T follicular helper cell (primary cell): ENCODE measurements at places on chromosomes 16 and 17.

- DNase-seq = no peak
These were observed 1.1 kb downstream of the DHRS7C start for GRCh38 chr17:9790316-9790715.

DNA sequence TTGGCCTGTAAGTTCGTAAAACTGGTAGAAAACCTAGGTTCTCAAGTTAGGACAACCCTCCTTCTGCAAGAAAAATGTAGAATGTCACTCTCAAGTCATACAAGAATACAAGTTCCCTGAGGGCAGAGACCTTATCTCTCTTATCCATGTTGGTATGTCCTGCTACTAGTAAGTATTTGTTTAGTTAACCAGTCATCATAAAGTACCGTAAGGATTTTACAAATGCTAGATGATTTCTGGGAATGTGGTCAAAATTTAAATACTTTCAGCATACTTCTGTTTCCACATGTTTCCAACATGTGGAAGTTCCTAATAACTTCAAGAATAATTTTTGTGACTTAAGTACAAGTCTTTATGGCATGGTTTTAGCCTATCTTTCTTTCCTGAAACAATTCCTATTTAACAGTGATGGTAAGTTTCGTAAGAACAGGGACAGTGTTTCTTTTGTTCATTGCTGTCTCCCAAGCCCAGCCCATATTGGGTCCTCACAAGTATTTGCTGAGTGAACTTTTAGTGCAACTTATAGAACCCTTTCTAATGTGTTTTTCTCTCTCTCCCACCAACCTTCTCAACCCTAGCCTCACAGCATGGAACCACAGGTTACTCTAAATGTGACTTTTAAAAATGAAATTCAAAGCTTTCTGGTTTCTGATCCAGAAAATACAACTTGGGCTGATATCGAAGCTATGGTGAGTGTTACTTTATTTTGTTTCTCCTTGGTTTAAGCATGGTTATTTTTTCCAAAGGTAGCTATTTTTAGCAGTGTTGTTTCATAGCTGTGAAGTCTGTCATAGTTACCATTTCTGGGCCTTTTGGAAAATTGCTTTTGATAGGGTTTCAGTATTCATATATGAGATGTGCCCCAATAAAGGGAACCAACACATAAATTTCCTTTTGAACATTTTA, 4.5 kb downstream of the NBR1 start:
- no peak for DNase-seq

DNA sequence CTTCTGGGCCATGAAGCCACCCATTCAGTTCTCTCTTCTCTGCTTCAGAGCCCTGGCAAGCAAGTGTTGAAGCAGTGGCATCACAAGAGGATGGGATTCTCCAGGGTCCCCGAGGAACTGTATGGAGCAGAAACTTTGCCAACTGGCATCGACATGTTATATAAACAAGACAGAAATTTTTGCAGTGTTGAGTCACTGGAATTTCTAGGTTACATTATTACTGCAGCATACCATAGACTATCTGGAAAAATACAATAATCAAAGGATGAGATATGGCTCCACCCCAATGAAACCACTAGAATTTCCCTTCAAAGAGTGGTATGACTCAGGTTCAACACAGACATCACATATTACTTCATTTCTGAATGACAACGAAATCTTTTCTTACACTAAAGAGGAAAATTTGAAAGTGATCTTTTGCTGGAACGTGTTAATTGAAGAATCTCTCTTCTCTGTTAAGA, 343.0 kb upstream of the DYNLRB2 start:
- no peak for DNase-seq

- DNase-seq = no peak
These were observed 130.8 kb downstream of the FOXL1 start for GRCh38 chr16:86709103-86709502.

DNA sequence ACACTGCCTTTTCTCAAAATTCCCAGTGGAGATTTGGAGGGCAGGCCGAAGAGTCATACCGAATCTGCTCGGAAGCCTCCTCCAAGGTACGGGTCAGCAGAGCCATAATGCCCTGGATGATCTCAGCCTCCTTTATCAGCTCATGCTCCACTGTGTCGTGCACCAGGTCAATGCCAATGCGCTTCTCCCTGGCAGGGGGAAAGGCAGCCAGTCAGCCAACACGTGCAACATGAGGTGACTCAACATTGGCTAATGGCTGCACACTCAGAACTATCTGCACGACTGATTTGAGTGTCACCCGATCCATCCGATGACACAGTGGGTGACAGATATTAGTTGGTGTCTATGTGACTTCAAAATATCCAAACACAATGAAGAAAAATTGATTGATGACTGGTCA, 15.8 kb downstream of the TEKT1 start:
- DNase-seq = no peak

- DNase-seq = no peak
These were observed 21.5 kb upstream of the PECAM1 start for GRCh38 chr17:64411999-64412771.

DNA sequence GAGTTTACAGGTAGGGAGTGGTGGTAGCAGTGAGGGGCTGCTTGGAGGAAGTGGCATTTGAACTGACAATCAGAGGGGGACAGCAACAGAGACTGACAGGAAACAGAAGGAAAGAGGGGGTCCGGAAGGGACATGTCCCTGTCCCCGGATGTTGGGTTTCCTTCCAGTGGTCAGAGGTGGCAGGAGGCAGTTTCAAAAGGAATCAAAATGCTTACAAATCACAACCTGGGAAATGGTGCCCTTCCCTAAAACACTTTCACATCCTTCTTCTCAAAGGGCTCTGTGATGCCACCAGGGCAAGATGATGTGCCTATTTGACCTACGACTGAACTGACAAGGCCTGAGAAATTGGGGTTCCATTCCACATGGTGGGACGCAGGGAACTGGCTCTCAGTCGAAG, 19.7 kb downstream of the ADGRG1 start:
- no peak for DNase-seq

DNA sequence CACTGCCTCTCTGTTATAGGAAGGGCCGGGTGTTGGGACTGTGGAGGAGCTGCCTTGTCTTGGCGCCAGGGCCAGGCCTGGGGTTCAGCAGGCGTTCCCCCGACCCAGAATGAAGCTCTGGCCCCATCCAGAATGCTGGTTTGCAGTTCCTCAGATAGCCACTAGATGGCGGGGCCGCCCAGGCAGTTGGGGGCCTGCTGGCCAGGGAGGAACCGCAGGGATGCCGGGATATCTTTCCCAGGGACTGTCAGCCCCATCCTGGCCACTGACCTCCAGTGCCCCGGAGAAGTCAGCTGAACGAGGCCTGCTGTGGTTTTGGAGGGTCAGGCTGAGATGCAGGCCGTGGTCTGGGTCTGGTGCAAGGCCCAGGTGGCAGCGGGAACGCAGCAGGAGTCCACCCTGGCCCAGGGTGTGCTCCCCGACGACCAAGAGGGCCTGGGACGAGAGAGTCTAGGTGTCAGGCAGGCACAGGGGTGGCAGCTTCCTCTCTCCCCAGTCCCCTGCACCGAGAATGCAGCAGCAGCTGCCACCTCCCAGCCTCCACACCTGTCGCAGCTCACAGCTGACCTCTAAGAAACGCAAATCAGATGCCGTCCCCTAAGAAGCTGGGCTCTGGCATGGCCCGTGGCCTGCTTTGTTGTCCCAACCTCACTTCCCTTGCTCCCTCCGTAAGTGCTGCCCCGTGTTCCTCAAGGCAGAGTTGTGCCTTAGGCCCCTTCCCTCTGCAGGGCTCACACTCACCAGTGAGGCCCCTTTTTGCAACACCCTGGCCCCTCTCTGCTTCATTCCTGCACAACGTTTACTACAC, 51.2 kb downstream of the RMI2 start:
- peak; percentile 52 for DNase-seq

DNA sequence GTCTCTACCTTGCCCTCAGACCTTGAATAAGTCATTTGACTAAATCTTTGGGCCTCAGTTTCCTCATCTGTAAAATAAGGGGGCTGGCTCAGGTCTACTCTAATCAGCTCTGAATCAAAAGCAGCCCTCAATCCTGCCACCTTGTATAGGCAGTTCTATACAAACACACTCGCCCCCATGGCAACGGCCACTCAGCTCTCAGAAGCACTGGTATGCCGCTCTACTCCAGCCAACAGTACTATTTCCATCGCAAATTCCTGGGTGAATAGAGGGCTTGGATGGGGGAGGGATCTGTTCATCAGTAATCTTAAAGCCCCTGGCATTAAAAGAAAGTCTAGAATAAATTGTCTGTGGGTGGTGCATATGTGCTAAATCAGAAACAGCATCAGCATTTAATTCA, 21.2 kb upstream of the TAOK1 start:
- DNase-seq = no peak

DNA sequence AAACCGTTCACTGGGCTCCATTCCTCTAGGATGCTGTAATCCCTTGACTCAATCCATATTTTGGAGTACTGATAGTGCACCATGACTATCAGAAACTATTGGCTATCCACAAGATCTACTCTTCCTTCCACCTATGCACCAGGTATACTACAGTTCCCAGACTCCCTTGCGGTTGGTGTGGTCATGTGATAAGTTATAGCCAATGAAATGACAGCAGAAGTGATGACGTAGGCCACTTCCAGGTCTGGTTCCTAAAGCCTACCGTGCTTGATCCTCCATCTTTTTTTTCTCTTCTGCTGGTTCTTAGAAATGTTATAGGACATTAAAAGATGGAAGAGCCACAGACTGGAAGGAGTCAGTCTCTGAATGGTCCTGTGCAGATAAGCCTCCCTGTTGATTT, 278.8 kb upstream of the C16orf82 start:
- no peak for DNase-seq

DNA sequence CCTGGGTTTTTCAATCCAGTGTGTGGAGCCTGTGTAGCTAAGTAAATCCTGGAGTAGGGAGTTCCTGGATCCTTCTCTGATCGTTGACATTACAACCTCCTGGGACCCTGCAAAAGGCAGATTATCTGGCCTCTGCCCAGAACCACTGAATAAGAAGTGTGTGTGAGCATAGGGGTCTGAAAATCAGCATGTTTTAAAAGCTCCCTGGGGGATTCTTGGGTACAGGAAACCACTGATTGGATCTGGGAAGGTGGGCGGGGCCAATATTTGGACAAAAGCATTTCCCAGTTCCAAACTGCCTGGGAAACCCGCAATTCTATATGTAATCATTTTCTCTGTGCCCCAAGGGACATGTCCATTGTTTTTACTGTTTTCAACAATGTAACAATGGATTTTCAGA, 27.2 kb upstream of the BEAN1 start:
- DNase-seq = no peak

DNA sequence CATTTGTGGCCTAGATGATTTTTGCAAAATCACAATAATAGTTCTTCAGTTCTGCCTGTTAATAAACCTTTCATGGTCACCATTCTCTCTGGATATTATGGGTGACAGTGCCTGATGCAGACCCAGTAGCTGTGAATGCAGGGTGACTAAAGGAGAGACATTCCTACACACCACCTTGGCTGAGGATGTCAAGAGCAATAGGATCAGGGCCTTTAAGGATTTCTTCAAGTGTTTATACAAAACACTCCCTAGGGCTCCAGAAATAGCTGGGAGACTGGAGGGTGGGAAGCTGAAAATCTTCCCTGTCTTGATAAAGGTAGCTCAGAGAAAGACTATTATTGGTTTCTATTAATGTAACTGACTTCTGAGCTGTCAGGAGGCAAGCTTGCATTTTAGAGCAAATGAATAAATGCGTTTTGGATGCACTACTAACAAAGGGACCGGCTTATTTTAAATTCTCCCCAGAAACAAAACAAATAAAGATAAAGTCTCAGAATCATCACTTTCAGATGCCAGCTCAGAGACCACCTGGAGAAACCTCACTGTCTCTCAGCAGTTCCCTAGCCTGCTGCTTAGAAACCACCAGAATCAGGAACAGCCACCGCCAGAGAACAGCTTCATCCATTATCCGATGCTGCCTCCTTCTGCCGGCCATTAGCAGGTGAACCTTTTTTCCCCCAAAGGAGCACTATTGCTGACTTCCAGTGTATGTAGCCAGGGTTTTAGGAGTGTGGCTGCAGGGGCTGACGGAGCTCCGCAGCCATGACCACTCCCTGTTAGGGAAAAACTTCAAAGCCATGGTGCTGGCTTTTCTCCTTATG, 171.4 kb upstream of the DYNLRB2 start:
- DNase-seq = no peak

DNA sequence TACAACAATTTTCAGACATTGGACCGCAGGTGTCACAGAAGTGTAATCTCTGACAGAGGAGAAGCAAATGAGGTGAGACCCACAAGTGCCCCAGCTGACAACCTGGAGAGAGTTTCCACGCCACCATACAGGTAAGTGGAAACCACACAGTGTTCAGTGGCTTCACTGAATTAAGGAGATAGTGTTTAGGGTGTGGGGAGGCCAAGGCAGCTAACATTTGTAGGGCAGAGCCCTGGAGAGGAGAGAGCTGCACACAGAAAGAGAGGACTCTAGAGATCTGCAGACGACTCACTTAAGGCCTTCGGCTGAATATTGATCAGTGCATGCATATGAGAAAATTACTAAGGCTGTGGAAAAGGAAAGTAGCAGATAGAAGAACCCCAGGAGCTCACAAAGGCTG, 228.9 kb upstream of the TNRC6C start:
- DNase-seq = no peak

DNA sequence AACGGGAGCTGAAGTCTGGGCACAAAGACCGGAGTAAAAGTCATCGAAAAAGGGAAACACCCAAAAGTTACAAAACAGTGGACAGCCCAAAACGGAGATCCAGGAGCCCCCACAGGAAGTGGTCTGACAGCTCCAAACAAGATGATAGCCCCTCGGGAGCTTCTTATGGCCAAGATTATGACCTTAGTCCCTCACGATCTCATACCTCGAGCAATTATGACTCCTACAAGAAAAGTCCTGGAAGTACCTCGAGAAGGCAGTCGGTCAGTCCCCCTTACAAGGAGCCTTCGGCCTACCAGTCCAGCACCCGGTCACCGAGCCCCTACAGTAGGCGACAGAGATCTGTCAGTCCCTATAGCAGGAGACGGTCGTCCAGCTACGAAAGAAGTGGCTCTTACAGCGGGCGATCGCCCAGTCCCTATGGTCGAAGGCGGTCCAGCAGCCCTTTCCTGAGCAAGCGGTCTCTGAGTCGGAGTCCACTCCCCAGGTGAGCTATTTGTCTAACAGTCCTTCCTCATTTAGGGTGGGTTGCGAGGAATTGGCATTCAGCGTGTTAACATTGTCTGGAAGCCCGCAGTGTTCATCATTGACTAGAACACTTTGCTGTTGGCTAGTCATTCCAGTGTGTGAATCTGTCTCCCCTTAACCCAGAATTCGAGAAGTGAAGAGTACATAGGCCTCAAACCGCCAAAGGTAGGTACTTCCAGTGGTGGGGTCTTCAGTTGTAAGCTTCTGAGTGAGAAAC, 1.5 kb downstream of the CDK12 start:
- DNase-seq = no peak

DNA sequence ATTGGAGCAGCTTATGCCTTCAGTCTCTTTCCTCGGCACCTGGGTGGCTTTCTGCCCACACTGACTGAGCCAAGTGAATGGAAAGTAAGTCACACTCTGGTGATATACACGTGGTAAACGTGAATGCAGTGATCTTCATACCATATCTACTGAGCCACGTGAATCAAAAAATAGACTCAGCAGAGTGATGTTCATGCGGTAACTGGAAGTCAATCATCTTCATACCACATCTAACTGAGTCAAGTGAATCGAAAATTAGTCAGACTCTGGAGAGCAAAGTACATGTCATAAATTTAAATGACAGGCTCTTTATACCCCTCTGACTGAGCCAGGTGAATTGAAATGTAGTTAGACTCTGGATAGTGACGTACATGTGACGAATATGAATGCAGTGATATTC, 47.1 kb upstream of the ARL4D start:
- DNase-seq = no peak
